ENCODE measurements at places on chromosomes 7 and 10.

GRCh38 chr7:134255814-134256213, 60.9 kb downstream of the SLC35B4 start:
- DNase-seq = no peak

DNA sequence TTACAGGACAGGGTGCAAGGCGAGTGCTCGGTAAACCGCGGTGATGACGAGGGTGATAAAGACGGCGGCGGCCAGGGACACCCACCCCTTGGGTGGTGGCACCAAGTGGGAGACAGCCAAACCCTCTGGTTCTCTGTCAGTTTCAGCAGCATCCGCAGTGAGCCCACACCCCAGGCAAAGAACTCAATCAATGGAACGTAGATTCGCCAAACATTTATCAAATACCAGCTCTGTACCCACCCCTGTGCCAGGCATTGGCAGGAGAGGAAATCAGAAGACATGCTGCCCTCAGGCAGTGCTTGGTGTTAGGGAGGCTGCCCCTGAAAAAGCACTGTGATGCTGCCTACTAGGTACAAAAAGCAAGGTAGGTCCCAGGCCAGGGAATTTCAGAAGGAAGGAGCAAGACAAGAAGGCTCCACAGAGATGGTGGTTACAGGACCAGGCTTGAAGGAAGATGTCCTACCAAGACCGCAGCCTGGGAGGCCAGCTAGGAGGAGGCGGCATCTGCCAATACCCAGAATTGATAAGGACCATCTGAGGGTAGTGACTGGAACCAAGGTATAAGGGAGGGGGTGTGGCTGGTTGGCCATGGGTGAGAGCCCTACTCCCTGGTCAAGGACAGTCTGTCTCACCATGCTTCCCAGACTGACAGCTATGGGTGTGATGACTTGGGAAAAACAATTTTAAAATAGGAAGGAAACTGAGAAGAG, 10.2 kb upstream of the PNLIPRP2 start:
- DNase-seq = no peak

DNA sequence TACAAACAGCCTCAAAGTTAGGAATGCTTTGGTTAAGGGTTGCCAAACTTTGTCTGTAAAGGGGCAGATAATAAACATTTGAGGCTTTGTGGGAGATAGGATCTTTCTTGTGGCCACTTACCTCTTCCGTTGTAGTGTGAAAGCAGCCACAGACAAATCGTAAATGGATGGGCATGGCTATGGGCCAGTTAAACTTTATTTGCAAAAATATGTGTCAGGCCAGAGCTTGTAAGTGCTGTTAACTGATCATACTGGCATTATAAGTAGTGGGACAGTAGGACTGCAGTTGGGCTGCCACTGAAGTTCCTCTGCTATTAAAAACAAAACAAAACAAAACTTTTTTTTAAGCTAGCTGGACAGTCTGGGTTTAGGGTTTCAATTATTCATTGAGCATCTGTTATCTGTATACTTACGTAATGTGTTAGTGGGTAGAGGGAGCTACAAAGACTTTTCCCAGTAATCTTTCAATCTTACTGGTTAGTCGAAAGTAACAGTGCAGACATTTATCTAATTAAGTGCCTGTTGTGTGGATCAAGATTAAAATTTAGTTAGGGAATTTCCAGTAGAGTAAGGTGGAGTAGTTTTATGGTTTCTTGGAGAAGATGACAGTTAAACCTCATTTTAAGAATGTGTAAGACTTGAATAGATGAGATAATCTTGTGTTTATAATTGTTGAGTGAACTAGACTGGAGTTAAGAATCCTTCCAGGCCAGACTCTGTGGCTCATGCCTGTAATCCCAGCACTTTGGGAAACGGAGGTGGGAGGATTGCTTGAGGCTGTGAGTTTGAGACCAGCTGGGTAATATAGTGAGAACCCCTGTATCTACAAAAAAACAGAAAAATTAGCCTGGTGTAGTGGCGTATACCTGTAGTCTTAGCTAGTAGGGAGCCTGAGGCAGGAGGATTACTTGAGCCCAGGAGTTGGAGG, 100.1 kb downstream of the BTRC start:
- DNase-seq = no peak

DNA sequence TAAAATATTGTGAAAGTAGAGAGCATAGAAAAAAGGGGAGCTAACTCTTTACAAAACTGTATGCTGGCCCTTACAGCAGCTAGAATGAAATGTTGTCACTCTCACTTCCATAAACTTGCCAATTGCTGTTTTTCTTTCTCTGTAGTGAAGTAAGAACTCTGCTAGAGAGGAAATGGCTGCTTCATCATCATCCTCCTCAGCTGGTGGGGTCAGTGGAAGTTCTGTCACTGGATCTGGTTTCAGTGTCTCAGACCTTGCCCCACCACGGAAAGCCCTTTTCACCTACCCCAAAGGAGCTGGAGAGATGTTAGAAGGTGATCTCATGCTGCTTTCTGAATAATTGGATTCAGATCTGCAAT, 7.6 kb upstream of the ASCC1 start:
- DNase-seq = no peak

GRCh38 chr7:2894118-2894940, 50.2 kb upstream of the GNA12 start:
- peak; percentile 22 for DNase-seq

DNA sequence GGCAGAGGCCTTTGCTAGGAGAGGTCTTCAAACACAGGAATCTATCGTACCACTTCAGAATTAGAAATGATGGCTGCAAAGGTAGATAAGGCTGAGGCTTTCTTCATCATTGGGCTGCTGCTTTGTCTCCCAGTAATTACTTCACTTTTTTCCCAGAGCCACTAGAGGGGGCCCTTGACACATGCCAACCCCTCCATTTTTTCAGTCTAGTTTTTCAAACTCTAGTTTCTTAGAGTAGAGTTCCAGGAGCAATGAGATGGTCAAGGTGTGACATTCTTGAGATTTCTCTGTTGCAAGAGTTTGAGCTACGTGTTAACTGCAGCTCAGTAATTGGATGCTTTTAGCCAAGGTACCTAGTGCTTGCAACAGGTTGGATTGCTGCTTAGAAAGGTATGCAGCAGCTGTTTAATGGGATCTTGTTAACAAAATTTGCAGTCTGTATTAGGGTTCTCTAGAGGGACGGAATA, 33.8 kb upstream of the RBM20 start:
- peak; percentile 12 for DNase-seq

DNA sequence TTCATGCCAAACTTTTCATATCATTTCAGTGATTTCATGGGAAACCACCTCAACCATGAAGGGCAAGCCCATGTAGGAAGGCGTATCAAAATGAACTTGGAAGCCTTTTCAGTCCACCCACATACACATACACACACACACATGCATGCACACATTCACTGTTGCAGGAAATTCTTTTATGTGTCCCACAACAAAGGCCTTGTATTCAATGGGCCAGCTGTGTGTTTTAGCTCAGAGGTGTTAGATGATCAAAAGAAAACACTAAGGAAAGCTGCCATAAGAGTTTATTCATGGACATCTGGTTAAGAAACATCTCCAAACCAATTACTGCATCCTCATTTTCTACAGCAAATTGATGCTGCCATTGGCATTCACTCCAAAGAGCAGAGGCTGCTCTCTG, 74.4 kb upstream of the STK17A start:
- no peak for DNase-seq
